Activated CD8-positive, alpha-beta T cell treated with anti-CD3 and anti-CD28 coated beads for 36 hours (primary cell): ENCODE measurements at places on chromosomes 12 and 14. TPM values are rescaled to one million over a fixed set of nuclear protein-coding genes. Genes with fewer than 3 reads are reported as not detected.

Gene SPX
- total RNA-seq: 0.20 TPM

Gene RNASE4
- total RNA-seq: 1.0 TPM

Gene IRAK3
- total RNA-seq: 0.34 TPM

Gene OS9
- total RNA-seq: 56.3 TPM

Gene SDSL
- not detected for total RNA-seq

Gene ZDHHC22
- total RNA-seq: not detected

Gene LALBA
- total RNA-seq: not detected

Gene SERPINA10
- not detected for total RNA-seq

Gene CAPZA3
- total RNA-seq: not detected

Gene ARL1
- total RNA-seq: 58.6 TPM

Gene CCDC196
- not detected for total RNA-seq

Gene BMP4
- total RNA-seq: not detected

Gene PLBD1
- total RNA-seq: not detected

Gene KCNK13
- not detected for total RNA-seq

Gene SCYL2
- 25.4 TPM for total RNA-seq

Gene ANKRD33
- not detected for total RNA-seq

Gene GPR132
- 15.1 TPM for total RNA-seq

Gene CLMN
- total RNA-seq: 0.59 TPM

Gene NEUROD4
- not detected for total RNA-seq

Gene C12orf54
- not detected for total RNA-seq

Gene TSPAN31
- 6.9 TPM for total RNA-seq

Gene EXOC3L4
- total RNA-seq: not detected

Gene CNOT2
- 67.9 TPM for total RNA-seq

Gene CLEC9A
- not detected for total RNA-seq

Gene CISTR
- total RNA-seq: not detected

Gene SSTR1
- total RNA-seq: not detected

Gene CINP
- 52.2 TPM for total RNA-seq

Gene SRRM4
- not detected for total RNA-seq

Gene NTF3
- total RNA-seq: not detected

Gene RITA1
- 18.5 TPM for total RNA-seq

Gene MYF5
- not detected for total RNA-seq

Gene OR4E1
- not detected for total RNA-seq

Gene GPR135
- total RNA-seq: 1.5 TPM

Gene TTC5
- total RNA-seq: 20.8 TPM

Gene PLD4
- not detected for total RNA-seq

Gene CCDC198
- total RNA-seq: not detected

Gene PMEL
- 0.65 TPM for total RNA-seq

Gene P2RX4
- total RNA-seq: 15.1 TPM

Gene GAS2L3
- 2.1 TPM for total RNA-seq

Gene PGF
- total RNA-seq: 0.27 TPM

Gene FAM222A
- total RNA-seq: 0.76 TPM

Gene LTBP2
- total RNA-seq: 0.05 TPM

Gene NRXN3
- not detected for total RNA-seq

Gene TAS2R31
- 1.5 TPM for total RNA-seq

Gene CRIP1
- 93.9 TPM for total RNA-seq

Gene TAMALIN
- total RNA-seq: 26.4 TPM

Gene GOLT1B
- 35.9 TPM for total RNA-seq

Gene CCDC184
- total RNA-seq: 0.34 TPM

Gene EMC9
- 39.0 TPM for total RNA-seq
